RPMI8226 (cell line): ENCODE measurements at places on chromosomes 5 and 9.

DNA sequence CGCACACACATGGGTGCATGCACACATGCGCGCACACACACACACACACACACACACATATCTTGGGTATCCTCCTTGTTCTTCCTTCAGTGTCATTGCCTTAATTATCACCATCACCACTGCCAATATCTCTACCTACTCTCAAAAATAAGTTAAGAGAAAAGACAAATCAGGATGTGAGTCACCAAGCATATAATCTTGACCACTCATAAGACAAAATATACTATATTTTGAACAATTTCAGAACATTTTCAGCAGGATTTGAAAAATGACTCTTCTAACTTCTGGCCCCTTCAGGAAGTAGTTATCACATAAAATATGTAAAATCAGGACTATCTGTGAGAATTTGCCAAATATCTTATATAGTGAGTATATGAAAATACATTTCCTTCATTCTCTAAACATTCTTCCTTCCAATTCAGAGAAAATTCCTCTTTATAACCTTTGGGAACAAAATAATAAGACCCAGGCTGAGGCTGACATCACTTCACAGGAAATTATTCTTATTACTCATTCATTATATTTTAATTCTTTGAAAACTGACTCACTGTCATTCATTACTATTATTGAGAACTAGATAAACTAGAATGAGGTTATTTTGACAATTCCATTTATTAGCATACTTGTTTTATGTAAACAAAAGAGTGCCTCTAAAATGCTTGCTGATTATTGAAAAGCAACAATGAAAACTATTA, 772.0 kb upstream of the ACO1 start:
- no peak for DNase-seq

GRCh38 chr5:9278921-9279603, 266.8 kb downstream of the SEMA5A start:
- no peak for DNase-seq

- DNase-seq, result no peak
These were observed 5.1 kb downstream of the TMEM245 start for GRCh38 chr9:109114670-109115069.

DNA sequence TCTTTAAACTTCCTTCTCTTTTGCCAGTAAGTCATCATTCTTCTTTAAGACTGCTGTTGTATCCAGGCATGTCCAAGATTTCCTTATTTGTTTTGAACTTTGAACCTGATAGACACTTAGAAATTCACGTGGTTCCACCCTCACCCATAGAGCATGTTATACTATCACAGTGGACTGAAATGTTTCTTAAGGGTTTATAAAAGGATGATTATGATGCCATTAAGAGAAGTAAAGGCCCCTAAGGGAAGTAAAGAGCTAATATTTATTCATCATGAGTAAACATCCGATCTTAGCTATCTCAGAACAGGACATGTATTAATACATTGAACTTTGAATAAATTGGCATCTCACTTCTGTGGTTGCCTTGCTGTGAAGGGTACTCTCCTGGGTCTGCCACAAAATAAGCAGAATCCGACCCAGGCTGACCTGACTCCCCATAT, 49.8 kb downstream of the PRKACG start:
- DNase-seq, result no peak

- no peak for DNase-seq
These were observed 40.4 kb upstream of the SYNPO start for GRCh38 chr5:150599917-150600511.

DNA sequence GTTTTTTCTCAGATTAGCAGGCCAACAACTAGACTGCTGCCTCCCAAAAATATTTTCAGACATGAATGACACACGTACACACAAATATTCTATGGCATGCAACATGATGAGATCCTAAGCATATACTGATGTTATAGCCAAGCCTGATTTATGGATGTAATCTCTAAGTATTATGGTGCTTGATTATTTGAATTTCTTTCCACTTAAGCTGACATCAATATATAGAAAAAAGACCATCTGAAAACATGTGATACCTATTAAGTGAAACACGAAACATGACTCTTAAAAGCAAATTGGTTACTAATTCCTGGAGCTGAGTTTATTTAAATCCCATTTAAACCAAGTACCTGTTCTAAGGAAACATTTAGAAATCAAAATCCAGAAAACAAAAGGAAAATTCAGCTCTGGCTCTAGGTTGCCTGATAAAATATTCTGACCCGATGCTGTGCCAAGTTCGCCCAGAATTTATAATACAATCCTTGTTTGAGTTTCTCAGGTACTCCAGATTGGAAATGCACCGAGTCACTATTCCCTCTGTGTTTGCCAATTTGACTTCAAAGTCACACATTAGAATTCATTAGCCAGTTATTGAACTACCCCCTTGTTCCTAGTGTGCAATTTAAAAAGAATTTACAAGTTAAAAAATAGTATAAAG, 548.6 kb downstream of the CSNK1G3 start:
- no peak for DNase-seq

DNA sequence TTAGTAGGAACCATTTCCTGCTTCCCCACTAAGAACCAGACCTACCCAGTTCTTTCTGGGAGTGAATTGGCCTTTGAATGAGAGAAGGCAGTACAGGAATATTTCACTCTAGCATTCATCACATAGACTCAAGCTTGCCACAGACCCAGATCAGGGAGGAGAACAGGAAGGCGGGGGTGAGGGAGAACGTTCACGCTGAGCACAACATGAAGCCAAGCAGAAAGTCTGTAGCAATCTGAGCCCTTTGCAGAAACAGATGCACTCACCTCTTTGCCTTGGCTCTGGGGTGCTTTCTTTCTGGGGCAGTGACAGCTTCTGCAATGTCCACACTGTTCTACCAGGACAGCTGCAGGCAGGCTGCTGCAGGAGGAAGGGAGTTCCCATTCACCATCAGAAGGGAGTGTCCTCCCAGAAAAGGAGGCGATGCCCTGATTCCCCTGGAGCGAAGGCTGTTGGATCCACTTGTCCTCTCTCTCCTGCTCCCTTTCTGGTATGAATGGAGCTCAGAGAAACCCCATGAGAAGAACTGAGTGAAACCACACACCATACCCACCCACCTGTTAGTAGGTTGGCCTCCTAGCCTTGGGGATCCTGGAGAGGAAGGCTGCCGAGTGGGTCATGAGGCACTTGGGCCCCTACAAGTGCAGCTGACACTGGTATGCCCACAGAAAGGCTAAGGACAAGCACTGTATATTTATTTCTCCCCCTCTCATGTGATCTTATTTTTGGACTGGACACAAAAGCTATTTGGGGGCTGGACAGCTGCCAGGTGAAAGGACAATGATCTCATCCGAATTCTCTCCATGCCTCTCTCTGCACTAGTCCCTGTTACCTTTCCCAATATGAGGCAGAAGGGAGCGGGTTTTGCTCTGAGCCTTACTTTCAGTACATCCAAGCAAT, 11.7 kb upstream of the FGF1 start:
- no peak for DNase-seq

DNA sequence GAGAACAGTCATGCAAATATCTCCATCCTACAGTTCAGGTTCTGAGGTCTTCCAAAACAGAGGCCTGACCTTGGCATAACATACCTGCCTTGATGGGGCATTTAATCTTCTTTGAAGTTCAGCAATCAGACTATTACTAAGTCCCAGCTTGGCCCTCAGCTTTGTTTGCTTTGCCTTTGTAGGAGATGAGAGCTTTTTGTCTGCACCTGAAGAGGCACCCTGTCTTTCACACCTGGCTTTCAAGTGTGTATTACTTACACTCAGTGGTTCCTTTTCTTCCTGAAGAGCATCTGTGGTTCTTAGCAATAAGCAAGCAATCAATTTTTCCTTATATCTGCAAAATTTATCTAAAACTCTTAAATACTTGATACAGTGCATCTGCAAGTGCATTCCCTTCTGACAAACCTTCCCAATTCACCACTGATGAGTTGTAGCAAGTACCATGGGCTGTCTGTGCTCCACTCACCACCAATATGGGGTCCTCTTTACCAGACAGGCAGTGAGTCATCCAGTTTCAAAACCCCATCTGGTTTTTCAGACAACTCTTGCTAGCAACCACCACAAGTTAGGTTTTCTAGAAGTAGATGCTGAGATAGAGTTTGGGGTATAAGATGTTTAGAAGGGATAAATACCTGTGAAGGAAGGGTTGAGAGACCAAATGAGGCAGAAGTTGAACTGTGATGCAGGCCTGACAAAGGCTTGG, 100.2 kb downstream of the HINT1 start:
- no peak for DNase-seq

- DNase-seq, result no peak
These were observed 40.0 kb downstream of the NXNL2 start for GRCh38 chr9:88574953-88575352.

DNA sequence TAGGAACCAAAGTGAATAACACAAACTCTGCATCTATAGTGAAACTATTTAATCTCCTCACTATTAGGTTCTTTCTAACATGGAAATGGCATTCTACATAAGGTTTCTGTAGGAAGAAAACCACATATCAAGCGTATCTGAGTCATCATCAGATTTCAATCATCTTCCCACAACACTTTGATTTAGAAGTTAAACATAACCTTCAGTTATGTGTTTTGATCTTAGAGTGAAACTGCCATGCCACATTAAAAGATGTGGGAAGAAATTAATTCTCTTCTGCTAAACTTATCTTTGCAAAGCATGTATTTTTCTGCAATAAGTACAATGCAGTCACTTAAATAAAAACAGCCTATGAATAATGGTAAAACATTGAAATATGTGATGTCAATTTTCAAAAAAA, 55.0 kb downstream of the MEF2C start:
- peak; percentile 31 for DNase-seq

DNA sequence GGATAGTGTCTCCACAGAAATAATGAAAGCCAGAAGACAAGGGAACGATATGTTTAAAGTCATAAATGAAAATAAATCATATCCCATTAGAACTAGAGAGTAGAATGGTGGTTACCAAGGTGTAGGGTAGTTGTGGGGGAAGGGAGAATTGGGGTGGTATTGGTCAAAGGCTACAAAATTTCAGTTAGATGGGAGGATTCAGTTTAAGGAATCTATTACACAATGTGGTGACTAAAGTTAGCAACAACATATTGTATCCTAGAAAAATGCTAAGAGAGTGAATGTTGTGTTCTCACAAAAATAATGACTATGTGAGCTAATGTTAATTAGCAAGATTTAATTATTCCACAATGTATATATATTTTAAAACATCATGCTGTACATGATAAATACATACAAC, 27.8 kb upstream of the LARP1 start:
- DNase-seq, result no peak

DNA sequence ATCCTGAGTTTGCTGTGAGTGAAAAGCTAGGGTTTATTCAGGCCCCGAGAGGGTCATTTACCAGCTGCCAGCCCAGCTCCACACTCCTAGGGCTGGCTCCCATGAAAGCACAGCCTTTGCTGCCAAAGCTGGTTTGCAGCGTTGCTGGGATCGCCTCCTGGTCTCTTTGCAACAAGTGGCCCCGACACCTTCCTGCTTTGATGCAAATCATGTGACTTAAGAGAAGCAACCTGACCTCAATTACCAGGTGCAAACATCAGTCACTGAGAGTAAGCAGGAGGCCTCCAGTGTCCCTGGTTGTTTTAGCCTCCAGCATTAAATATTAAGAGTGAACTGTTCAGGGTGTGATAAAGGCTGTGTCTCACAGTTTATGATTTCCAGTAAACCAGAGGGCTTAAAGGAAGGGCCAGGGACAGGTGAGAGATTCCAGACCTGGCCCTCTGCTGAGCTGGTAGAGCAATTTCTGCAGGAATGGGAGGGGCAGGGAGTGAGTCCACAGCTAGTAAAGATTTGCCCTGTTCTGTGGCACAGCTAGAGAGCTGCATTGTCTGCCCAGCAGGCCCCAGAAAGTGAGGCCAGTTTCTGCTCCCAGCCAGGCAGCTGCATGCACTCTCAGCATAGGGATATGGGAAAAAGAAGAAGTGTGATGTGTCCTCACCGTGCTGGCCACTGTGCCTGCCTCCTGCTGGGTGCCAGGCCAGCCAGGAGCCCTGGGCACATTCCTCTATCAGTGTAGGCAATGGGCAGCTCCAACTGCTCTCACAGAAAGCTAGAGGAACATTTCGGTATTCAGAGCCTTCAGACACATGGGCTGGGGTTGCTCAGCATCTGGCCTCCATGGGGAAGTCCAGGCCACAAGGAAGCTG, 58.0 kb downstream of the SLC22A5 start:
- DNase-seq, result peak; percentile 84

- peak; percentile 80 for DNase-seq
These were observed 41.8 kb upstream of the KDM4C start for GRCh38 chr9:6715755-6716643.

DNA sequence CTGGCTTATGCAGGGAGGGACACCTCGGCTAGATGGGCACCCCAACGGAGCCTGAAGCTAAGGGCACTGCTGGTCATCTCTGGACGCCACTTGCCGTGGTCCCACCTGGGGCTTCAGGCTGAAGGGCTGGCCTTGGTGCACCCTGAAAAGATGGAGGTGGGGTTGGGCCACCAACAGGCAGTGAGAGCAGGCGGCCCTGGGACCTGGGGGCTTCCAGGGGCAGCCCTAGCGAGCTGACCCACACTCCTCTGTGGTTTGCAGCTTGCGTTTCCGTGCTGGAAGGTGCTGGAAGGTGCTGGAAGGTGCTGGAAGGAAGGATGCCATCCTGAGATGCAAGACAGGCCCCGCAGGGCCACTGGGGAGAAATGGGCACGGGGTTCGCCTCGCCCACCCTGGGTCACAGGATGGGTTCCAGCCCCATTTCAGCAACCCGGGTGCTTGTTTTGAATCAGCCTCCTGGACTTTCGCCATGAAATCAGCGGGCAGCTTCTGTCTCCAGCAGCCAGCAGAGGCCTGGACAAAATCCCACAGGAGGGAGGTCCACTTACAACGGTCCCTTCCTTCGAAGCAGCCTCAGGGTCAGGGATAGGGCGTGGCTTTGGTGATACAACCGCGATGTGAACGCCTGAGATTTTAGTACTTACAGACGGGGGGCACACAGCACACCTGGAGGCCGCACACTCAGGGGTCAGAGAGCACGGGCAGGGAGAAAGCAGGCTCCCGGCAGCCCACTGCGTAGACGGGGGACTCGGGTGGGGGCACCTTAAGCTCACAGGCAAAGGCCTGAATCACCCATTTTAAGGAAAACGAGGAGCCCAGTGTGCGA, 303.1 kb upstream of the IRX4 start:
- DNase-seq, result no peak

DNA sequence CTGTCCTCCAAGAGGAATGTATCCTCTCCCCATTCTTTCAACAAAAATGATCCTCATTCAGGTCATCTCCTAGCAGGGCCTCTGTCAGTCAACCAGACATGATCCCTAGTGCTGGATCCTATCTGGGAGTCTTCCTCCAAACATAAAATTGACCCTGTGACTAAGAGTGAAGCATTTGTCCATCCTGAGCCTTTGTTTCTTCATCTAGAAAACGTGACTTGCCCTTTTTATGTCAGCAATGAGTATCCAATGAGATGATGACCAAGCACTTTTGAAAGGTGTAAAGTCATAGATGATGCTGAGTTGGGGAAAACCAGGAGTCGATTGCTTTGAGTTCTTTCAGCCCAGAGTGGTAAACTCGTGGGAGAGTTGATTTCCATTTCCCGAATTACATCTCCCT, 143.3 kb downstream of the CMYA5 start:
- DNase-seq, result no peak

DNA sequence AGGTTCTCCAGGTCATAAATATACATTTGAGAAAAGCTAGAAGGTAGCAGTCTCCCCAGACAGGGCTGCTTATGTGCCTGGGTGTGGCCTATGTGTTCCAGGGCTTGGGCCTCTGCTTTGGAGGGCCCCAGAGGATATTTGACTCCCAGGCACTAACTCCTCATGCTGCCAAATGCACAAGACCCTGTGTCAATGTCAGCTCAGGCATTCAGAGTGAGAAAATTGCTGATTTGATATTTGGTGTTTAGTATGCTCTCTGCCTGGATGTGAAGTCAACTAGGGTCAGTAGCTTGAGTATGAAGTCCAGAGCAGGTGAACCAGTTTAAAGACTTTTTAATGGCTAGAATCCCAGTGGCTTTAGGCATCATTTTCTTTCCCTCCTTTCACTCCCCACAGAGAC, 57.5 kb upstream of the IL7R start:
- DNase-seq, result no peak
